ENCODE measurements at places on chromosomes 1 and 21.

- DNase-seq = no peak
Measured at GRCh38 chr1:185864889-185865517, 130.8 kb downstream of the HMCN1 start.

DNA sequence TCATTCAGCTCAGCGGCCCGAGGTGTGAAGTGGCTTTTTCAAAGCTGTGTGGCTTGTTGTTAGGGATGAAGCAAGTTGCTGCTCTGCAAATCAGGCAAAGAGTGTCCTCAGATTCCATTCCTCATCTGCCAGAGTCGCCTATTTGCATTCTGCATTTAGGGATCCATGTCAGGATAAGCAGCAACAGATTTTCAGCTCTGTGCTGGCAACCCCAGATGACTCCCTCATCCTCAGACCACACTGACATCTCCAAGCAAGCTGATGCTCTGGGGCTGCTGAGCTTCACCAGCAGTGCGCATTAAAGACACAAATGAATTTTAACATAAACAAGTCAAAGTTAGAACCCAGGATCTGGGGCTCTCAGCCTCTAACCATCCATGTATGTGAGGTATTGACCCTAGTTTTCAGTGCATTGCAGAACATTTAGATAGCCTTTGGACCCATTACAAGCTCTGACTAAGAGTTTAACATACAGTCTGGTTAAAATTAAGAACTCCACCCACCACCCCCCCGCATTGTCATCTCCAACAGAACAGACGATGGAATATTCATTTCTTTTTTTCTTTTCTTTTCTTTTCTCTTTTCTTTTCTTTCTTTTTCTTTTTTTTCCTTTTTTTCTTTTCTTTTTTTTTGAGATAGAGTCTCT is 10.9 kb downstream of the CFAP107 start:
- DNase-seq = no peak

- DNase-seq = no peak
Measured at GRCh38 chr1:81512252-81513003, 288.3 kb upstream of the ADGRL2 start.

GRCh38 chr1:245516284-245516759 is 361.5 kb downstream of the KIF26B start:
- no peak for DNase-seq

DNA sequence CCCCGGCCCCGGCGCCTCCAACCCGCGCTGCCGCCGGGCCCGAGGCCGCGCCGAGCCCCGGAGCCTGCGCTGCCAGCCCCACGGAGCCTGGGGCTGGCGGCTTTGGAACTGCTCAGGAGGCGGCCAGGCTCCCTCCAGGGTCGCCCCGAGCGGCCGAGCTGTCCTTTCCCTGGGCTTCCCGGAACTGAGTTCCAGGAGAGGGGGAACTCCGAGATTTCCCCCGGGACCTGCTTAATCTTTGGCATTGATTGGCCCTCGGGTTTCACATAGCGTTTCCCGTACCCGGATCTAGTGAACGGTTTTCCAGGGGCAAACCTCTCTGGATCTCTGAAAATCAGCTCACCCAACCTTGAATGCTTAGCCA is 504 bp downstream of the H6PD start:
- no peak for DNase-seq

GRCh38 chr1:62654744-62655143 is 33.4 kb downstream of the DOCK7 start:
- no peak for DNase-seq

- peak; percentile 82 for DNase-seq
Measured at GRCh38 chr1:155091071-155092051, 12.7 kb downstream of the EFNA3 start.

GRCh38 chr1:1164361-1164700 is 9.3 kb upstream of the TTLL10 start:
- no peak for DNase-seq

DNA sequence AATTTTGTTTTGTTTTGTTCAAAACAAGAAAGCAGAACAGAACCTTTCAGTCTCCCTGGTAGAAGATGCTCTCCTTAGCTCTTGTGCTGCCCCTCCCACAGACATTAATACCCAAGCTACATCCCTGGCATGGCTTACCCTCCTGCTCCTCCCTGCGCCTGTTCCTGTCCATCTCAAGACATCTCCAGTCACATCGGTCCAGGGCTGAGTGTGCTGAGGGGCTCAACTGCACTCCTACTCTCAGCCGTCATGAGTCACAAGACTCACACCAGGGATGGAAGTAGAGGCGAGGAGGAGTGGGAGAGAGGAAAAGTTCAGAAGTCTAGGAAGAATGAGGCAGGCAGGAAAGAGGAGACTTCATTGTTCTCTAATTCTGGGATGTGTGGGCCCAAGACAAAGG is 9.2 kb upstream of the TACSTD2 start:
- no peak for DNase-seq

- no peak for DNase-seq
Measured at GRCh38 chr21:35927262-35927661, 133.1 kb downstream of the SETD4 start.

- DNase-seq = no peak
Measured at GRCh38 chr1:170063109-170063826, 11.2 kb downstream of the KIFAP3 start.

- DNase-seq = no peak
Measured at GRCh38 chr1:1110561-1110971, 5.3 kb downstream of the C1orf159 start.

- no peak for DNase-seq
Measured at GRCh38 chr1:61120998-61121397, 38.6 kb downstream of the NFIA start.

DNA sequence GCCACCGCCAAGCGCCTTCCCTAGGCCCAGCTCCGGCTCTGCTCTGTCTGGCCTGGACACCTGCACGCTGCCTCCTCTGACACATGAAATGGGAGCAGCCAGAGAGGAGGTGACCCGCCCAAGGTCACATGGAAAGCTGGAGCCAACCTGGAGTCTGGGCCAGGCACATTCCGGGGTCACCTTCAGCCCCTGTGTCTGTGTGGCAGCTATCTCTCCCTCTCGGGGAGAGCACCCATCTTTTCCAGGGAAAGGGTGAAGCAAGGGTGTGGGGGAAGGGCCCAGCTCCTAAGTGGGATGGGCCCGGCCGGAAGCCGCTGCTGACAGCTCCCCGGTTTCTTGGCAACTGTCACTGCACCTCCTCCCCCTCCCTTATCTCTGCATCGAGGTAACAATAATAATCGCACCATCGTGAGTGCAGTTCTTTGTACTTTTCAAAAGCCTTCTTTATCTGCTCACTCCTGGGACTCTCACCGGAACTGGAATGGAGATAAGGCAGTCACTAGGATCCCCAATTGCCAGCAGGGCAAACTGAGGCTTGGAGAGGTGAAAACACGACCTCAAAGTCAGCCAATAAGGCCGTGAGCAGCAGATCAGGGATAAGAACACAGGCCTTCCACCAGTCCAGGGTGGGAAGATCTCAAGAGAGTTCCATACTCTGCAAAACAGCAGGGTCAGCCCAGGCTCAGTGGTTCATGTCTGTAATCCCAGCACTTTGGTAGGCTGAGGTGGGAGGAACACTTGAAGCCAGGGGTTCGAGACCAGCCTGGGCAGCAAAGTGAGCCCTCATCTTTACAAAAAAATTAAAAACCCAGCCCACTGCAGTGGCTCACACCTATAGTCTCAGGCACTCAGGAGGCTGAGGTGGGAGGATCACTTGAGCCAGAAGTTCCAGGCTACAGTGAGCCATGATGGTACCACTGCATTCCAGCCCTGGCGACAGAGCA is 36.9 kb downstream of the RAP1GAP start:
- no peak for DNase-seq

- no peak for DNase-seq
Measured at GRCh38 chr1:207402744-207403143, 51.4 kb upstream of the CR2 start.

DNA sequence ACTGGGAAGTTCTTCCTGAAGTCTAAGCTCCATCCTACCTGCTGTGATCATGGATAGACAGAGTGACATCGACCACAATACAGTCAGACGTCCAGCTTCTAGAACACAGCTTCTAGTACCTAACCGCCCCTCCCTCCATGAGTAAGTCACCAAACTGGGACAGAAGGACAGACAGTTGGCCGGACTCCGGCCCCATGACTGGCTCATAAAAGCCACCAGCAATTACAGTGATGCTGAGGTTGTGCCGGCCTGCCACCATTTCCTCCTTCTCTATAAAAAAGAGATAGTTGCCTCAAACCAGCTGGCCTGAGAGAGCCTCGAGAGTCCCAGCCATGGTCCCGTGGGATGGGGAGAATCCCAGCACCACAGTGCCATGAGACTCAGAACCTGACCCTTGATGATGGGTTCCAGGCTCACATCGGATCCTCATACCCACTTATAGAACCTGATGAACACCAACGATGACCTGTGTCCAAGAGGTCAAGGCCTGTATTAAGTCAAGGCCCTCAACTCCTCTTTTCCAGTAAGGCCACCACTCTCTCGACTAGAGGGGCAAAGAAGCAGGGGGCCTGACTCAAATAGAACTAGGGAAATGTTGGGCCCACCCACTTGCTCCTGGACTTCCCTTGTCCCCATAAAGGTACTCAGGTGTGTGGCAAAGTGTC is 3.4 kb downstream of the MEF2D start:
- no peak for DNase-seq

DNA sequence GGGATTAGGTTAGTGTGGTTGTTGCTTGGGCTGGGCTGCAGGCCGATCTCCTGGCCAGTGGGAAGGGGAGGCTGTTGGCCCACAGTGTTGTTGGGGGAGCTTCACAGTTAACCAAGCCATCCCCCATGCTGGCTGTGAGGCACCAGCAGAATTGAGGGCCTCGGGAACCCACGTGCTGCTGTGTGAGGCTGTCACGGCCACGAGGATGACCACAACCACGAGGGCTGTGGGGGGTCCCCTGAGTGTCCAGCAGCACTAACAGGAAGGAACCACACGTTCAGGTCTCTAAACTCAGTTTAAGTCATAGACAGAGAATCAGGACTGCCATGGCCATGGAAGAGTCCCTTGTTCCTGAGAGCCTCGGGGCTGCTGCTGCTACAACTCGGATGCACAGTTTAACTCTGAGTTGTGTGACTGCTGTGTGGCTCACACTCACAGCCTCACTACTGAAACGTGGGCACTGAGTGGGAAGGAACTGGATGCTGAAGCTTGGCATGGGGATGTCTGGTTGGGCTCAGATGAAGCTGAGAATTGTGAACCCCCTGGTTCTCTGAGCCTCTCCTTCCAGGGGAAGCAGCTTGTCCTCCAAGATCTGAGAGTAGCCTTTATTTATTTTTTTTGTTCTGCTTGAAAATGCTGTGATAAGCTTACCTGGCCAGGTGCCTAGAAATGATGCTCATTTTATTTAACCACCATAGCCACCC is 4.8 kb upstream of the MMEL1 start:
- no peak for DNase-seq

DNA sequence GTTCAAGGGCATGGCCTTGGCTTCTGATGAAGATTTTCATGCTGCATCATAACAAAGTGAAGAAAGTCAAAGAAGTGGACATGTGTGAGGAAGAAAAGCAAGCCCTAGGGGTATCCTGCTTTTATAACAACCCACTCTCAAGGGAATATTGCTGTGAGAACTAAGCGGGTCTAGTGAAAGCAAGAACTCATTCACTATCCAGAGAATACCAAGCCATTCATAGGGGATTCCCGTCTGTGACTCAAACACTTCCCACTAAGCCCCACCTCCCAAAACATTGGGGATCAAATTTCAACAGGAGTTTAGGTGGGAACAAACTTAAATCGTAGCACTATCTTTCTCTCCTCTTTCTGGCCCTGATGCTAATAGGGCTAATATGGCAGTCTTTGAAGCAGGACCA is 98.5 kb upstream of the CTTNBP2NL start:
- DNase-seq = no peak

- DNase-seq = peak; percentile 39
Measured at GRCh38 chr1:64268653-64269557, 65.5 kb downstream of the UBE2U start.

- no peak for DNase-seq
Measured at GRCh38 chr1:213492161-213493041, 441.4 kb downstream of the RPS6KC1 start.

DNA sequence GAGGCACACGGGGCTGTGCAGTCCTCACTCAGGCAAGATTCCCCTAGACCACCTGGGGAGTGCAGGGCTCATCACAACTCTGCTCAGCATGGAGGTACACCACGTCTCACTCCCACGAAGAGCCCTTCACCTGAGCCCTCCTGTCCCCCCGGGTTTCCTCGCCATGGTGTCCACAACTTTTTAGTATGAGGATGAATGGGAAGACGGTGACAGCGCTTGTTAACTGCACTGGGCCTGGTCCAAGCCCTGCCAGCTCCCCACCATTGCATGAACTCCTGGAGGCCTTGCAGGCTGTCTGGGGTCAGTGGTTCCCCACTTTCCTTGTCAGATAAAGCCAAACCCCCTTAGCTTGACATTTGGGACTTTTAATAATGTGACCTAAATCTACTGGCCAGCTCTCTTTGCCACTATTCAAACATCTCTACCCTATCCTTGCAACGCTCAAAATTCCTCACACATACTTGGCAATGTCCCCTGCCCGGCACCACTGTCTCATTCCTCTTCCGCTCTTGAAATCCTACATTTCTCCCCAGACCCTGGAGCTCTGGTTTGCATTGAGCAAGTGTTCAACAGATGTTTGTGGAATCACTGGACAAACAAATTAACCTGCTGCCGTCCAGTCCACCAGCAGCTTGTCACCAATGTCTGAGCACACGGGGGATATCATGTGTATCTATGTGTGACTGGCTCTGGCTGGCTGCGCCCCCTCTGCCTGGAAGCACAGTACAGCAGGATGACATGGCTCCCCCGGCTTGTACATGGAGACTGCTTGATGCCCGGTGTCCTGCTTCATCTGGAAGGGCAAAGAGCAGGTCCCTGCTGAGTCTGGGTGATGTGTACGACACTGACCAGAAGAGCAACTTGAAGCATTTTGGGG is 11.2 kb downstream of the TMEM9 start:
- DNase-seq = no peak

GRCh38 chr1:246613096-246613758 is 47.0 kb downstream of the CNST start:
- no peak for DNase-seq

GRCh38 chr1:53754484-53755312 is 15.7 kb upstream of the GLIS1 start:
- peak; percentile 54 for DNase-seq

DNA sequence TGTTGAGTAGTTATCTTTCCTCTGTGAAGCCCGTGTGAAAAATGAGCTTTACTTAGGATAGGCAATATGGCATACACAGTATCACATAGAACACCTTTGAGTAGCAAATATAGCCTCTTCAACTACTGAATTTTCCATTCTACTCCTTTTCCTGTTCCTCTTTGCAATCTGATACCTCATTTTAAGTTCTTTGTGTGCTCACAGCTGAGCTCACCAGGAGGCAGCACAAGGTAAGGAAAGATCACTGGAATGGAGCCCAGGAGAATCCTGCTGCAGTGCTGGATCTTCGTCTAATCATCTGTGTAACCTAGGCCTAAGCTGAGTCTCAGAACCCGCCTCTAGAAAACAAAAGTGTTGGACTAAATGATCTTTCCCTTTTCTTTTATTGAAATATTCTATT is 171.0 kb downstream of the LRRC40 start:
- DNase-seq = peak; percentile 58
